ENCODE measurements at places on chromosomes 11 and 22.

DNA sequence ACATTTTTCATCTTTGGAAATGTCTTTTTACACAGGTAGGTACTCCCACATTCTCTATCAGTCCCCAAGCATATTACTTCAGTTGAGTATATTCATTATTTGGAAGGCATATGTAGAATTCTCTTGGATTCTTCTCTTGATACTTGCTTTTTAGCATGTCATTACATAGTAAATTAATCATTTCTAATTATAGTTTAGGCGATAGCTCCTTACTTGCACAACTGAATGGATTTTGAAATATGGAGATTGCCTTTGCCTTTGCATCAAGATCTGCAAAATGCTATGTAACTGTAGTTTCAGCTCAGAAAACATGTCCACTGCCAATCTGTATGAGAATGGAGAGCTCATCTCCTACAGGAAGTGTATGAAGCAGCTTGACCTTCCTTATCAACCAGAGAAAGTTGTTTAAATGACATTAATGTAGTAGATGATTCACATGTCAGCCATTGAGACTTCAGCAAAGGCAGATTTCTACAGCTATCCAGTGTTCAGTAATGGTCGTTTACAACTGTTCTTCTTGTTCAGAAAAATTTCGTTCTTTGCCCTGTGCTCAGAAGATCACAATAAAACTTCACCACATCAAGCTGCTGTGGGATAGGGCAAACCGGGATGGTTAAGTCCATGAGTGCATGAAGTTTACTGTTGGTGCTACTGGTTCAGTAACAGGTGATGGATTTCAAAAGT, 61.6 kb downstream of the PPP6R3 start:
- DNase-seq: no peak

- no peak for DNase-seq
Measured at GRCh38 chr11:124222407-124222806, 18.5 kb upstream of the OR8G1 start.

- DNase-seq: no peak
Measured at GRCh38 chr11:117484156-117484555, 156.5 kb downstream of the CEP164 start.

DNA sequence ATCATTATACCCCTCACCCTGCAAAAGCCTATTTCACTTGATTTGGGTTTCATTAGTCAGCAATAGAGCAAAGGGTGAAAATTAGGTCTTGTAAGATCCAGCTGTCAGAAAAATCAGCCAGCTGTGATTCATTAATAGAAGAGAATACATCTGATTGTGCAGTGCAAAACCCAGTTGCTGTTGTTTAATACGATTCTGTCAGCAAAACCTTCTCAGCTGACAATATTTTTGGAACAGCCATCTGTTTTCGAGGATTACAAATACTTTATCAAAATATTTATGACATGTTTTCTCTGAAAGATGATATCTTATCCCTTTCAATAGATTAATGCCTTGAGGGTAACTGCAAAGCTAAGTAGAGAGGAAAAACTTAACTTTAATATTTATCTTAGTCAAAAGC, 1354.0 kb upstream of the RAG2 start:
- no peak for DNase-seq

- no peak for DNase-seq
Measured at GRCh38 chr22:39291523-39291922, 27.9 kb downstream of the RPL3 start.

DNA sequence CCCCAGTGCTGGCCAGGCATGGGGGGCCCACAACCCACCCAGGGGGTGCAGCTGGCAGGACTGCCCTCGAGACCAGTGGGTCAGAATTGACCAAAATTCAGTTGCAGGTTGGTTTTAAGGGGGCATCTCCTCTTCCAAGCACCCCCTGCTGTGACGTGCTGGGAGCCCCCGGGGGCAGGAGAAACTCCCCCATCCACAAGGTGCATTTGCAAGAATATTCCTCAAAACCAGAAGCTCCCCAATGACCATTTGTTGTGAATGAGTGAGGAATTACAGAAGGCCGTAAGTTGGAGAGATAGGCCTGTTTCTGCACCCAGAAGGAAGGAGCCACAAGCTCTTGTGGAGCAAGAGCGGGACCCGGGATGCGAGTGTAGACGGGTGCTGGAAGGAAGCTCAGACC, 414.5 kb downstream of the BRD1 start:
- DNase-seq: no peak

DNA sequence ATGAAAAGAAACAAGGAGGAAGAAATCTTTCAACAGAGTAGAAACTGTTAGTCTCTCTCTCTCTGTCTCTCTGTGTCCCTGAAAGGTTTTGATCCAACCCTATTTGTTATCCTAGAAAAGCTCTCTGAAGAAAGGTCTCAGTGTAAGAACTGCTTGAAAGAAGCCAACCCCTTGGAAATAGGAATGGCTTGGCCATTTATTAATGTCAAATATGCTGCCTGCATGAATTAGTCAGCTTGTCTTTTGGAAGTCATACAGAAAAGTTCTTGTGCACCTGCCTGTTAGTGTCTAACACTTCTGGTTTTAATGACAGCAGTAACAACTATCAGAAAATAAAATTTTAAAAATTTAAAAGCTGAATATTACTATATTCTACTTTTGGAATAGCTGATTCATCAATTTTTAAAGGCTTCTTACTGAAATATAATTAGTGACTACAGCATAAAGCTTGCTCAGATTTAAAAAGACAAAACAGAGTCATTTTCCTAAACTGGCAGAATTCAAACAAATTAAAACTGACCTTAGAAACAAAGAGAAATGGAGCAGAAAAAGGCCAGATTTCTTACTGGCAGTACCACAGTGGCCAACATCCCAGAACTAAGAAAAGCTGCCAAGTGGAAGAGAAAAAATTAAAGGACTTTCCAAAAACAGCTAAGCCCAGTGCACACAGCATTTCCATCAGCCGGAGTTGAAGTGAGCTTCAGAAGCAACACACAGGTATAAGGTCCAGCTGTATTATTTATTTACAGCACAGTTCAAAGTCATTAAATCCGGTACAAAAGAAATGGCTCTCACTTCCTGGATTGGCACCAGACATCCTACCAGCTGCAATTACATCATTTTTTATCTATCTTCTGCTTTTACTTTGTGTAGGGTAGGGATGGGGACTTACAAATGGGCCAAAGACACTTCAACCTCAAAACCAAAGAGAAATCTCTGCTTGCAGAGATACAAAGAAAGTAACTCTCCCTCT, 76.3 kb downstream of the PRCP start:
- peak; percentile 22 for DNase-seq

Measured in LNCaP clone FGC (cell line).